ENCODE measurements at places on chromosomes 4 and X.
A peak's percentile ranks its signal among the peaks of the same experiment; 100 is the strongest.

- DNase-seq, result no peak
Observed at GRCh38 chrX:150905293-150905692, 6.8 kb upstream of the CD99L2 start.

GRCh38 chr4:184267673-184268583, 50.3 kb upstream of the ENPP6 start:
- no peak for DNase-seq

GRCh38 chrX:17621566-17622270, 115.6 kb upstream of the SCML1 start:
- DNase-seq, result no peak

DNA sequence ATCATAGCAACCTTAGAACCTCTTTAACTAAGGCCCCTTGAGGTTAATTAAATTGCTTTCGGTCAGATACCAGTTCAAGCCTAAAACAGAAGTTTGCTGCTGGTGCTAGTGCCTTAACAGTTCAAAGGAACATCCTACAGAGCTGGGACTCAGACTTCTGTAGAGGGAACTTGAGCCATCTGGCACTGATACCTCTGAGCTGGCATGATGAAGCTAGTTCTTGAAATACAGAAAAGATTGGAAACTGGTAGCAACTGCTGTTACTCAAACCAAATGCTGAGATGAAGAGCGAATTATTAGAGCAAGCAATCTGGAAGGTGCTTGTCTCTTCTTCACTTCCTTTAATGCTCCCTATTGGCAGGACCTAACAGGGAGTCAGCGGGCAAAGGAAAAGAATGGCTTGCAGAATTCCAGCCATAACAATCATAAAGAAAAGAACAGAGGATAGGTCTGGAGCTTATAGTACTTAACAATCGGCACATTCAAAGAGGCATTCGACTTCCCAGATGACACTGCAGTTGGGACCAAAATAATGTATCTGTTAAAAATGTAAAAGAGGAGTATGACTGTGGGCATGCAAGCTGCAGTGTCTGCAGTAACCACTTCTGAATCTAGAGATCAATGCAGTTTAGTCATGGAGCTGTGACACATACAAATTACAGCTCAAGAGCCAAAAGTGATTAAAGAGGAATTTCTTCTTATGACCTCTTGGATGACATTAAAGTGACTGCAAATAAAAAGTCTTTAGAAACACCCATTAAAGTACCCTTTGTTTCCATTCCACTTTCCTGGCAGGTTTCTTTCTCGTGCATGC, 298.9 kb downstream of the PDGFC start:
- no peak for DNase-seq

GRCh38 chr4:42703813-42704212, 46.9 kb upstream of the ATP8A1 start:
- DNase-seq, result no peak

GRCh38 chr4:62415256-62415655, 1215.1 kb downstream of the ADGRL3 start:
- no peak for DNase-seq

- DNase-seq, result no peak
Observed at GRCh38 chr4:70783096-70783495, 56.6 kb downstream of the GRSF1 start.

GRCh38 chrX:48737940-48738339, 23.6 kb upstream of the GLOD5 start:
- DNase-seq, result no peak

DNA sequence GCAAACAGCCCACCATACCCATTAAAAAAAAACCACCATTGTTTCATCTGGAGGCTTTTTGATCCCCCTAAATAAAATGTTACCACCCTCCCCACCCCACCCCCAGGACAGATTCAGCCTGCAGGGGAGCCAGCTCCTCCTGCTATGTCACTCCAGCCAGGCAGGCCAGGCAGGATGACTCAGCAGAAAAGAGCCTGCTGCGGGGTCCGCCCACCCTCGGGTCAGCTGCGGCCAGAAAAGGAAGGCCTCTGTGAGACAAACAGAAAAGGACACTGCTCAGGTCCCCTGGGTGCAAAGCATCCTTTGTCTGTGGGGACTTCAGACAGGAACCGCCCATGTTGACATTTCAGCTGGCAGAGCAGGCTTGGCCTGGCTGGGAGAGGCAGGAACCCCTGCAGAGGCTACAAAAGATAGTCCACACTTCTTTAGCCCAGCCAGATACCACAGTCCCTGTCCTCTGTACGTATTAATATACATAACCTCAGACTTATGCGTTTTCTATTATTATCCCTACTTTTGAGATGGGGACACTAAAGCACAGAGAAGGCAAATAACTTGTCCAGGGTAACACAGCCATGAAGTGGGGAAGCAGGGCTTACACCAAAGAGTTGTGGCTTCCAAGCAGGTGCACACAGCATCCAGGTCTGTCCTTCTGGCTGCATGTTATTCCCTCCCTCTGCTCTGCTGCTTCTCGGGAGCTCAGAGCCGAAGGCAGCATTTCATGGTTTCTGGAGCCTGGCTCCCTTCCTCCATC, 147.7 kb downstream of the CPEB2 start:
- no peak for DNase-seq

GRCh38 chr4:118557298-118557851, 127.8 kb upstream of the METTL14 start:
- DNase-seq, result peak; percentile 55

GRCh38 chrX:124280294-124280902, 52.1 kb upstream of the TEX13D start:
- DNase-seq, result no peak

DNA sequence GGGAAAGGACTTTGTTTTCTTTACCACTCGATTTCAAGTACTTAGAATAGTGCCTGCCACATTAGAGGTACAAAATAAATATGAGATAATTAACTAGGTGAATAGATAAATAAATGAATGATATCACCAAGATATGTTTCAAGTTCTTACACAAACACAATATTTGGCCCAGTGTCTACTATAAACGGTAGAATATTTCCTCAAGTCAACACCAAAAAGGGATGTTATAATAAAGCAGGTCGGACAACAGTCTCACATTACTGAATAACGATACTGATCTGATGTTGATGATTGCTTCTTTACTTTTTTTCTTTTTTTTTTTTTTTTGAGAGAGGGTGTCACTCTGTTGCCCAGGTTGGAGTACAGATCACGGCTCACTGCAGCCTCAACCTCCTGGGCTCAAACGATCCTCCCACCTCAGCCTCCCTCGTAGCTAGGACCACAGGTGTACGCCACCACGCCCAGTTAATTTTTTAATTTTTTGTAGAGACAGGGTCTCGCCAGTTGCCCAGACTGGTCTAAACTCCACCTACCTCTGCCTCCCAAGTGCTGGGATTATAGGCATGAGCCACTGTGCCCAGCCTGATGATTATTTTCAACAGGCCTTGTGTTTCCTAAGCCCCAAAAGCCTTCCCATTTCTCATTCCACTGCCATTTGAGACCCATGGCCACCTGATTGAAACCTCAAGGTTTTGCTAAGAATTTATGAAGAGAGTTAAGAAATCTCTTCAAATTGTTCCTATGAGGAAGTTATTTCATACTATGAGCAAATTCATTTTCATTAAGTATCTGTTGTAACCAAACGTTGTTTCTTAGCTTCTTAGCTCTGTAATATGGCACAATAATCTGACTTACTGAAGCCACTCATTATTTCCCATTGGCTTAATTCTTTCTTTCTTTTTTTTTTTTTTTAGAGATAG, 2.3 kb downstream of the MANBA start:
- DNase-seq, result no peak

DNA sequence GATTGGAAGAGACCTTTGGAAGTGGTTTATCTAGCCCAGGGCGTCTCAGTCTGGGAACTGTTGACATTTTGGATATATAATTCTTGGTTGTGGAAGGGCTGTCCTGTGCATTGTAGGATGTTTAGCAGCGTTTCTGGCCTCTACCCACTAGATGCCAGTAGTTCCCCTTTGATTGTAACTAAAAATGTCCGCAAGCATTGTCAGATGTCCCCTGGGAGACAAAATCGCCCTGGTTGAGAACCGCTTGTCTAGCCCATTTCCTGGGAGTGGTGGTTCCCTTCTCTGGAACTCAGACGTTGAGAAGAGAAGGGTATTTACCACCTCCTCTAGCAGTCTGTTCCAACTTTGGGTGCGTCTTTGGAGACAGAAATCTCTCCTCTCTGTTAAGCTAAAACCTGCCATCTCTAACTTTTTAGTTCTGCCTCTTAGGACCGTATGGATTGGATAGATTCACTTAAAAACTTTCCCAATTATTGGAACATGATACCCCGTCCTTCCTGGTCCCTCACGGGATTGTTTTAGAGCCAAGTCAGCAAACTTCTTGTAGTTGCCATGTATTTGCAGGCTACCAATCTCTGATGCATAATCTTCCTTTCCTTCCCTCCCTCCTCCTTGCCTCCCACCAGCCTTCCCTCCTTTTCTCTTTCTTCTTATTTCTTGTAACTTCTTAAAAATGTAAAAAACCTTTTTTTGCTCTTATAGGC, 13.9 kb downstream of the TMEM165 start:
- DNase-seq, result peak; percentile 47
